ENCODE measurements at places on chromosomes 3 and 15.

- peaks cover 6% of the 10 kb centered on the region for H3K36me3 ChIP-seq
- H3K27ac ChIP-seq: no peak overlapping the region
- no peaks in the 10 kb centered on the region for H3K27me3 ChIP-seq
- no peak overlapping the region for H3K4me3 ChIP-seq
- H3K4me1 ChIP-seq: peaks cover 49% of the 10 kb centered on the region
Measured at GRCh38 chr15:98717942-98718341, 69.6 kb downstream of the IGF1R start.

DNA sequence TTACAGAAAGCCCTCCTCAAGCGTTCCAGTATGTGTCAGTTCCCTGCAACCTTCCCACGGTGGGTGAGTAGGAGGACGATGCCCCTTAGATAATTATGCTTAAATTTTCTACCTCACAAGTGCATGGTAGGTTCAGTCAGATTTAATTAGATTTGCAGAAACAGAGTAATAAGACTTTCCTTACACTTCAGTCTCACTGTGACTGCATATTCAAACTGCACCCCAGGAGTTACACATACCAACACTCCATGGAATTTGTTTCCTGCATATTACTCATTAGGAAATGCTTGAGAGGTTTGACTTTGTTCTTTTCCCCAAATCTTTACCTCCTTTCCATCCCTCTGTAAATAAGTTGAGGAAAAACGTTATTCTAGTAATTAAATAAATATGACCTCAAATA, 108.8 kb downstream of the ARRDC4 start:
- peaks cover 10% of the 10 kb centered on the region for H3K4me1 ChIP-seq
- no peak overlapping the region for H3K4me3 ChIP-seq
- no peak overlapping the region for H3K27ac ChIP-seq
- no peaks in the 10 kb centered on the region for H3K36me3 ChIP-seq
- no peak for DNase-seq

GRCh38 chr15:76059320-76060117, at the start of gene TMEM266:
TSS of gene TMEM266 (plus strand) at chr15:76059985. CDS start at chr15:76134264, 74,279 bp downstream.
- peaks cover 66% of the 10 kb centered on the region for H3K27me3 ChIP-seq
- H3K4me1 ChIP-seq: peaks cover 14% of the 10 kb centered on the region
- no peaks in the 10 kb centered on the region for H3K36me3 ChIP-seq
- H3K27ac ChIP-seq: no peak within 1 kb of the TSS
- peak; percentile 18 for DNase-seq

GRCh38 chr15:45458746-45459403, 63.7 kb downstream of the SLC30A4 start:
- H3K4me3 ChIP-seq: peak overlapping the region; percentile 52
- H3K36me3 ChIP-seq: no peaks in the 10 kb centered on the region
- DNase-seq: peak; percentile 72
- H3K4me1 ChIP-seq: peaks cover 46% of the 10 kb centered on the region
- peaks cover 1% of the 10 kb centered on the region for H3K27me3 ChIP-seq

- no peak overlapping the region for H3K27ac ChIP-seq
Measured at GRCh38 chr3:195870442-195870841, 37.9 kb downstream of the TNK2 start.

GRCh38 chr15:30991255-30992235, at the start of gene MTMR10:
TSS of gene MTMR10 (minus strand) at chr15:30991628. CDS start at chr15:30991506, 122 bp downstream.
- H3K4me3 ChIP-seq: peak within 1 kb of the TSS; percentile 96
- H3K27me3 ChIP-seq: peaks cover 5% of the 10 kb centered on the region
- H3K4me1 ChIP-seq: peaks cover 18% of the 10 kb centered on the region
- peaks cover 6% of the 10 kb centered on the region for H3K36me3 ChIP-seq
- DNase-seq: peak; percentile 82

GRCh38 chr3:153768561-153769469, 352.4 kb upstream of the ARHGEF26 start:
- no peaks in the 10 kb centered on the region for H3K4me1 ChIP-seq
- H3K27ac ChIP-seq: no peak overlapping the region
- no peaks in the 10 kb centered on the region for H3K36me3 ChIP-seq

DNA sequence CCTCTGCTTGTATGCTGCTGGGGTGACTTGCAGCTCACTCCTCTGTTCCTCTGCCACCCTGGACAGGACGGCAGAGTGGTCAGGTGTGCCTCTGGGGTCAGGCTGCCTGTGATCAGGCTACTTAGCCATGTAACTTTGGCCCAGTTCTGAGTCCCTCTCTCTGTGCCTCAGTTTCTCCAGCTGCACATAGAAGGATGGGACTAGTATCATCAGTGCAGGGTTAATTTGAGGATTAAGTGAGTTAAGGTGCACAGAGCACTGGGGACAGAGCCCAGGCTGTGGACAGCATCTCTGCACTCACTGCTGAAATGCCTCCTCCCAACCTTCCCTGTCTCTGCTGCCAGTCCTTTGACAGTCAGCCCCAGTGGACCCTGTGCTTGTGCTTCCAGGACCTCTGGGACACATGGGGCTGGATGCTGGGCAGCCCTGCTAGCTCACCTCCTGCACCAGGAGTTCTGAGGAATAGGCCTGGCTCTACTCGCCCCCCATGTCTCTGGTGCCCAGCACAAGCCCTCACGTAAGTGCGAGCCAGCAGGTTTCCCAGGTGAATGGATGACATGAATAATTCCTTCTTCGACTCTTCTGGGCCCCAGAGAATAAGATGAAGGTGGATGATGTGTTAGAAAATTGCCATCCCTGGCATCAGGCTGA, 19.3 kb upstream of the PRR23E start:
- H3K4me3 ChIP-seq: no peak overlapping the region
- no peaks in the 10 kb centered on the region for H3K36me3 ChIP-seq
- no peaks in the 10 kb centered on the region for H3K27me3 ChIP-seq
- H3K4me1 ChIP-seq: no peaks in the 10 kb centered on the region
- no peak for DNase-seq

DNA sequence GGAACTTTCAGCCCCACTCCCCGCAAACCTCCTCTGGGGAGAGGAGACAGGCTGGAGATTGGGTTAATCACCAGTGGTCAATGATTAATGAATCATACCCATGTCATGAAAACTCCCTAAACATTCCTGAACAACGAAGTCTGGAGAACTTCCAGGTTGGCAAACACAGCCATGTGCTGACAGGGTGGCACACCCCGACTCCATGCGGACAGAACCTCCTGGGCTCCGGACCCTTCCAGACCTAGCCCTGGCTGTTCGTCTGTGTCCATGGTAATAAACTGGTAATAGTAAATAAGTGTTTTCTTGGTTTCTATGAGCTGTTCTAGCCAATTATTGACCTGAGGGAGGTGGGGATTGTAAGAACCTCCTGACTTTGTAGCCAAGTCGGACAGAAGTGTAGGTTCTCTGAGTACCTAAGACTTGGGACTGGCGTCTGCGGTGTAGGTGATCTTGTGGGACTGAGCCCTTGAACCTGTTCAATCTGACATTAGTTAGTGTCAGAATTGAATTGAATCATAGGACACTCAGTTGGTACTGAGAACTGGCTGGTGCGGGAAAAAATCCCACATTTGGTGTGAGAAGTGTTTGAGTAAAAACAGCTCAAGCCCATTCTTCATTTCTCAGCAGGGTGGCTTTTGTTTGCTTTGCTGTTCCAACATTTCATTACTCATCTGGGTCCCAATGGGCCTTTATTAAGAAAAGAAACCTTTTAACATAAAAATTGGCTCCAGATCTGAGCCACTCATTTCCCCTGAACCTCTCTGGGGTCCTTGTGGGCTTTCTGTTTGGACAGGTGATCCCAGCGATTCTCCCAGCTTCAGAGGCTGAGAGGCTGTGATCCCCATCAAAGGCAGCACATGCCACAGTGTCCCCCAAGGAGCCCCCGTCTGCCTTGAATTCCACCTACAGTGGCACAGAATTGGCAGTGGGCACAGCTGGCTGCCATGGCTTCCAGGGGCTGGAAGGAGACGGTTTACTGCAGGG, 151.0 kb downstream of the TJP1 start:
- no peak for DNase-seq
- H3K4me3 ChIP-seq: no peak overlapping the region
- H3K27me3 ChIP-seq: peaks cover 13% of the 10 kb centered on the region
- H3K4me1 ChIP-seq: no peaks in the 10 kb centered on the region
- H3K27ac ChIP-seq: no peak overlapping the region
- H3K36me3 ChIP-seq: no peaks in the 10 kb centered on the region

- H3K27me3 ChIP-seq: peaks cover 5% of the 10 kb centered on the region
- H3K36me3 ChIP-seq: no peaks in the 10 kb centered on the region
- no peak overlapping the region for H3K4me3 ChIP-seq
- no peak for DNase-seq
Measured at GRCh38 chr3:127717357-127718244, 44.8 kb downstream of the ABTB1 start.

- H3K4me1 ChIP-seq: peaks cover 50% of the 10 kb centered on the region
- no peaks in the 10 kb centered on the region for H3K36me3 ChIP-seq
- H3K27me3 ChIP-seq: no peaks in the 10 kb centered on the region
- peak; percentile 74 for DNase-seq
Measured at GRCh38 chr15:74396445-74397238, 29.2 kb upstream of the CYP11A1 start.
